ENCODE measurements at places on chromosomes 16 and 17.

DNA sequence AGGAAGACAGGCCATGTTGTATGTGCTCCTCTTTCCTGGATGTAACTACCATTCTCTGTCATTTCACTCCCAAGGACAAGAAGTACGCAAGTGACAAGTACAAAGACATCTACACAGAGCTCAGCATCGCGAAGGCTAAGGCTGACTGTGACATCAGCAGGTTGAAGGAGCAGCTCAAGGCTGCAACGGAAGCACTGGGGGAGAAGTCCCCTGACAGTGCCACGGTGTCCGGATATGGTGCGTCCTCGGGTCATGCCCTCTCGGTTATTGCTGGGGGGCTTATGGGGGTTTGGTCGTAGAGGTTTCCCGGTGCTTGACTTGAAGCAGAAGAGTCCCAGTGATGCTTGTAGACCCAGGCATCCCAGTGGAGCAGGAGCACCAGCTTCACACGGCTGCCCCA, 29.0 kb downstream of the PLD6 start:
- DNase-seq = no peak

GRCh38 chr16:48000622-48001021, 155.2 kb downstream of the ABCC12 start:
- no peak for DNase-seq

GRCh38 chr17:69593716-69594115, 179.2 kb downstream of the MAP2K6 start:
- DNase-seq = no peak

DNA sequence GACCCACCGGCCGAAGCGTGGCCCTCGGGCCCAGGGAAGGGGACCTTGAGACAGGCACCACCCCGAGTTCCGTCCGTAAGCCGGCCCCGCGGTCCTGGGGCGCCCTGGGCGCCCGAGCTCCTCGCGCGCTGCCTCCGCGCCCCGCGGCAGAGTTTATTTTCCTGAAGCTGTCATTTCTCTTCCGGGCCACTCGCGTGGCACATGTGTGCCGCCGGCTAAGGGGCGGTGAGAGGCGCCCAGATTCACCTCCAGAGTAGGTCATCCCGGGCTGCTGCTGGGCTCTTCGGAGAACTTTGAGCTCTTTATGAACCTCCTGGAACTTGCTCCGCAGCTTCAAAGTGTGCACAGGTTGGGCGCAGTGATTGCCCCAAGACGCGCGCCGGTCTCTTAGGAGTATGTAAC, 489 bp downstream of the ZC3H18 start:
- DNase-seq = no peak

GRCh38 chr17:50947782-50948543, 81.8 kb upstream of the TOB1 start:
- no peak for DNase-seq

- DNase-seq = no peak
Observed at GRCh38 chr16:11446566-11447119, 101.4 kb downstream of the RMI2 start.

- no peak for DNase-seq
Observed at GRCh38 chr17:27621942-27622559, 8.9 kb upstream of the LGALS9 start.

- DNase-seq = no peak
Observed at GRCh38 chr17:50359998-50360461, 13.0 kb downstream of the MRPL27 start.

- no peak for DNase-seq
Observed at GRCh38 chr17:40399185-40399584, 18.5 kb downstream of the TOP2A start.

DNA sequence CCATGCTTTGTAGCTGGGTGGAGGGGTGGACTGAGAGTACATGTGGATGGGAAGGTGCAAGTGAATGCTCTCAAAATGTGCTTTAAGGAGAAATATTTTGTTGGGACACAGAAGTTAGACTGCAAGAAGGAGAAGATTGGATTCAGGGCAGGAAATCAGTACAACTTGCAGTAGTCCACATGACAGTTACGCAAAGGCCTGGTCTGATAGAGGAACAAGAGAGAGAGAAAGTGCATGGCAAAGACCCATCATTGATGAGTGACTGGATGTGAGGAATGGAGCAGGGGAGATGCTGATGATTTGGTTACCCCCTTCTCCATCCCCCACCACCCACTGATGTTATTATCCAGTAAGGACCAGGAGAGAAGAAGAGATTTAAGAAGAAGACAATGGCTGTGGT, 472.8 kb downstream of the MAF start:
- DNase-seq = no peak

- DNase-seq = no peak
Observed at GRCh38 chr16:86050591-86051367, 151.8 kb downstream of the IRF8 start.

GRCh38 chr16:22945361-22945760, 131.4 kb downstream of the HS3ST2 start:
- no peak for DNase-seq

DNA sequence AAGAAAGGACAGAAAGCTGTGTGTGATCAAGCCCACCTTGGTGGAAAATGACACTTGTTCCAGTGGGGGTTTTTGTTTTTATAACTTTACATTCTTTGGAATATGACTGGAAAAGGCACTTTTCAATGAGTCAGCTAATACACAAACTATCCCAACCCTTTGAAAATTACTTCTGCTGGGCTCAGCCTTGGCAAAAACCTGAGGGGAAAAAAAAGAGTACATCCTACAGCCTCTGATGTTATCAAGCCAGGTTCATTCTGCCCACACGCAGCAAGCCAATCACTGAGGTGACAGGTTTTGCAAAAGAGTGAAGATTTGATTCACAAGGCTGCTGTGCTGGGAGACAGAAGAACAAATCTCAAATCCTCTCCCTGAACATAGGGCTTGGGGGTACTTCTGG, 484.5 kb upstream of the ERCC4 start:
- no peak for DNase-seq

- no peak for DNase-seq
Observed at GRCh38 chr17:29504711-29505110, 62.1 kb downstream of the ABHD15 start.

DNA sequence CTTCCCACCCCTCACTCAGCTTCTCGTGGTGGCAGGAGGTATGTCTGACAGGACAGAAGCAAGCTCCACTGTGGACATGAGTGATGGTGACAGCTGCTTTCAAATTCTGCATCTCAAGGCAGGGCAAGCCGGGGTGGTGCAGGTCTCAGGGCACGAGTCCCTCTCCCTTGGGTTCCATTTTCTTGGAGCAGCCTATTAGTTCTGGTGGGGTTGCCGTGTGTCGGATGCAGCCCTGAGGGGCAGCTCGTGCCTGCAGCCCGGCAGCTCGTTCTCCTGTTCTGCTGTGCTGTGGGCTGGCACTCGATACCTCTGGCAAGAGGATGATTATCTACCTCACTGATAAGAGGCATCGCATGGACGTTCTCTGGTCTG, 16.5 kb upstream of the CLEC18C start:
- no peak for DNase-seq

DNA sequence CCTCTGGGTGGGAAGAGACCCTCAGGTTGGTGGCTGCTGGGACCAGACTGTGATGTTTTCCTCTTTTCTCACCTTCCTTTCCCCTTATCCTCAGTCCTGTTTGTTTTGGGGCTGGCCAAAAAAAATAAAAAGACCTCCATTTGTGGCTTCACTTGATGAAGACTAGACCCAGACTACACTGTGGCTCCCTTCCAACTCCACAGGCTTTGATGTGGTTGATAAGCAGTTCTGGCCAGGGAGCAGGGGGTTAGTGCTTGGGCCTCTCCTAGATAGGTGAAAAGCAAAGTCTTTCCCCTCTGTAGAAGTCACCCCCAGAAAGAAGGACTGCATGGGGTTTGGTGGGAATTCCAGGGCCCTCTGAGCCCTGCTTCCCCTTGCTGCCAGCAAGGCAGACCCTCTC, 11.2 kb upstream of the ADAM11 start:
- no peak for DNase-seq

DNA sequence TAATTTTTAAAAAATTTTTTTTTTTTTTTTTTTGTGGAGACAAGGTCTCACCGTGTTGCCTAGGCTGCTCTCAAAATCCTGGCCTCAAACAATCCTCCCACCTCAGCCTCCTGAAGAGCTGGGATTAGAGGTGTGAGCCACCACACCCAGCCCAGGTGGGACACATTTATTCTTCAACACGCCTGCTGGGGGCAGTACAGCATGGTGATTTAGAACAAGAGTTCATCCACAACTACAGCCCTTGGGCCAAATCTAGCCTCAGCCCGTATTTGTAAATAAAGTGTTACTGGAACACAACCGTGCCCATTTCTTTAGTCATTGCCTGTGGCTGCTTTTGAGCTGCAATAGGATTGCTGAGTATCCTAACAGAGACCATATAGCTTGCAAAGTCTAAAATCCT, 92.8 kb downstream of the KATNIP start:
- DNase-seq = no peak

- no peak for DNase-seq
Observed at GRCh38 chr16:19599968-19600716, 44.6 kb downstream of the VPS35L start.

- no peak for DNase-seq
Observed at GRCh38 chr16:16868727-16869126, 489.8 kb downstream of the NPIPA7 start.

- no peak for DNase-seq
Observed at GRCh38 chr16:7268182-7268581, 64.5 kb upstream of the RBFOX1 start.

- DNase-seq = no peak
Observed at GRCh38 chr17:43372273-43372911, 26.4 kb upstream of the ARL4D start.

- DNase-seq = no peak
Observed at GRCh38 chr17:1529863-1530262, 13.5 kb upstream of the INPP5K start.
